ENCODE measurements at places on chromosomes 1 and 21.

- no peak for DNase-seq
These were observed 57.1 kb upstream of the TBX15 start for GRCh38 chr1:119045096-119045746.

DNA sequence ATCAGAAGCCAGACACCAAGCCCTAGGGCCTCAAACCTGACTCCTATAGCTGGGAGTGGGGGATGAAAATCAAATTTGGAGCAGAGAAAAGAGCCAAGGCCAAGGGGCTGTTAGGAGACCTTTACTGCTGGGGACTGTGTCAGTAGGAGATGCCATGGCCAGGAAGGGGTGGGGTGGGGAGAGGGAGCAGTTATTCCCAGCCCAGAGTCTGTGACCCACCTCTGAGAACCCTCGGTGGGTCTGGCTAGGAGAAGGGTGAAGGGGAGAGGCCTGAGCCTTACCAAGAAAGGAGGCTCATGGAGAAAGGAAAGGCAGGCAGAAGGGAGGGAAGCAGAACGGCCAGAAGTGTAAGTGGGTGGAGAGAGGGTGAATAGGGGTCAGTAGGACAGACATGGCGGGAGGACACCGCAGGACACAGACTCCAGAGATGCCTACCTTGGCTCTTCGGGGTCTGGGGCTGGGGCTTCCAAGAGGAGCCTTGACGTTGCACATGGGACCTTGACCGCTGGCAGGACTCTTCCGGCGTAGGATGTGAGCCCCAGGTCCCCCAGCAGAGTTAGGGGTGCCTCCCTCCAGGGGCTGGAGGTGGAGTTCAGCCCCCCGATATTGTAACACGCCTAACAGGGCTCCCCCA is 1.2 kb downstream of the ADAMTS4 start:
- no peak for DNase-seq

- DNase-seq = no peak
These were observed 6.8 kb upstream of the RNF223 start for GRCh38 chr1:1080951-1081310.

DNA sequence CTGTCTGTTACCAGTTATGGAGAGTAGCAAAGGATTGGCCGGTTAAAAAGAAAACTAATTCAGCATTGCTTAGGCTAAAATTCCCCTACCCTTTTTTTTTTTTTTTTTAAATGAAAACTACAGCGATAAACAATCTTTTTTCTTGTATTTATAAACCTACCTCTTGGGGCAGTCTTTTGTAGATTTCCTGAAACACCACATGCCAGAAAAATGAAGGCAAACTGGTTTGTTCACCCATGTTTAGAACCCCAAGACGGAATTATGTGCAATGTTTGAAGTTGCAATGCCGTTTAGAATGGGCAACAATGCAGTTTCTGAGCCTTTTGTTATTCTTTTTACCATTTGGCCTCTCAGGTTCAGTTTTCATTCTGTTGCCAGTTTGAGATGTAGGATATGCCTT is 59.1 kb downstream of the PRDM2 start:
- DNase-seq = no peak

DNA sequence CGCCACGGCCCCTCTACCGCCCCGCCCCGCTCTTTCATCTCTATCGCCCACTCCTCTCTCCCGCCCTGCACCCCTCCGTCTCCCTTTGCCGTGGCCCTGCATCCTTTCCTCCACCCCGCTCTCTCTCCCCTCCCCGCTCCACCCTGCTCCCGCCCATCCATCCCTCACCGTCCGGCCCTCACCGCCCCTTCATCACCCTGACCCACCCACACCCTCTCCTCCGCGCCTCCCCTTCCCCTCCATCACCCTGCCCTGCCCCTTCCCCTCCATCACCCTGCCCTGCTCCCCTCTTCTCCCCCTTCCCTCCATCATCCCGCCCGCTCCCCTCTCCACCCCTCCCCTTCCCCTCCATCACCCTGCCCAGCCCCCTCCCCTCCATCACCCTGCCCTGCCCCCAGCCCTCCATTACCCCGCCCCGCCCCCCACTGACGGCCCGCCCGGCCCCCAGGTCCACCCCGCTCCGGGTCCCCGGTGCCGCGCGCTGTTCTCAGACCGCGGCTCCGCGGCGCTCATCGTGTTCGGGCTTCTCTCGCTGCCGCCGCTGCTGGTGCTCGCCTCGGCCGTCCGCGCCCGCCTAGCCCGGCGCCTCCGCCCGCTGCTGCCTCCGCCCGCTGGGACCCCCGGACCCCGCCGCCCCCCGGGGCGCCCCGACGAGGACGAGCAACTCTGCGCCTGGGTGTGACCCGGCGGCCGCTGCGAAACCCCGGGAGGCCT is 6.2 kb upstream of the ANKRD65 start:
- DNase-seq = no peak

DNA sequence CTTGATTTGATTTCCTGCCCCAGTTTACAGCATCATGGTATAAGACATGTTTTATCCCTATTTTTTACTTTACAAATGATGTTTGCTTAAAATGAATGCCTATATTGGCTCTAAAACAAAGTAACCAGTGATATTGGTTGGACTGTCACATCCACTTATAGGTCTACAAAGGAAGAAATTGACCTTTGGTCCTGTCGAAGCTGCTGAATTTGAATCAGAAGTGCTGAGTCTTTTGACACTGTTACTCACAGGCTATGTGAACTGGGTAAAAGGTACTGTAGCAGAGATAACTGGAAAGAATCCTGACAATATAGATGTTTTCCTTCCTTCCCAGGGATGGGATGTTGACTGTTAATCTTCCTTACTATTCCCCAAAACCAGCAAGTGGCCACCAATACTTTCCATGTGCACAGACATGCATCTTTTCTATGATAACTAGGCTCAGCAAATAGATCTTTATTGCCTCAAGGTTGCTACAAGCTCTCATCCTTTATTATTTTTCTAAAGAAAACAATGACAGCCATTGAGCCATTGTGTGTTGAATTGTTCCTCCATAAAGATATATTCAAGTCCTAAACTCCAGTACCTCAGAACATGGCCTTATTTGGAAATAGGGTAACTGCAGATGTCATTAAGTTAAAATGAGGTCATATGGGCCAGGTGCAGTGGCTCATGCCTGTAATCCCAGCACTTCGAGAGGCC is 175.9 kb upstream of the NR5A2 start:
- DNase-seq = no peak

- no peak for DNase-seq
These were observed 1.6 kb upstream of the SESN2 start for GRCh38 chr1:28257736-28258135.

DNA sequence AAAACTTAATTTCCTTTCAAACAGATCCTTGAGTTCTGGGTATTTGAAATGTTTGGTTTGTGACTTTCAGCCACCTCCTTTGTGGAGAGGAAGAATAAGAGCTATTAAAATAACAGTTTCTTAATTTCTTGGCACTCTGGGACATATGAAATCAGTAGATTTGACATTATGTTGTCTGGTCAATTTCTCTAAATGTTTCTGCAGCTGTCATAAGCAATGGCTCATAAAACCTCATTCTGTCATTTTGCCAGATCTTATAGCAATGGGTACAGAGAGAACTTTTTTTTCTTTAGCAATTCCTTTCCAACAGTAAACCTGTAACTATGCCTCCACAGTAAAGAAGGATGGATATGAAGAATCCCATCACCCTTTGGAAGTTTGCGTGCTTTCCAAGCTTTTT is 52.6 kb downstream of the LAMC1 start:
- no peak for DNase-seq

DNA sequence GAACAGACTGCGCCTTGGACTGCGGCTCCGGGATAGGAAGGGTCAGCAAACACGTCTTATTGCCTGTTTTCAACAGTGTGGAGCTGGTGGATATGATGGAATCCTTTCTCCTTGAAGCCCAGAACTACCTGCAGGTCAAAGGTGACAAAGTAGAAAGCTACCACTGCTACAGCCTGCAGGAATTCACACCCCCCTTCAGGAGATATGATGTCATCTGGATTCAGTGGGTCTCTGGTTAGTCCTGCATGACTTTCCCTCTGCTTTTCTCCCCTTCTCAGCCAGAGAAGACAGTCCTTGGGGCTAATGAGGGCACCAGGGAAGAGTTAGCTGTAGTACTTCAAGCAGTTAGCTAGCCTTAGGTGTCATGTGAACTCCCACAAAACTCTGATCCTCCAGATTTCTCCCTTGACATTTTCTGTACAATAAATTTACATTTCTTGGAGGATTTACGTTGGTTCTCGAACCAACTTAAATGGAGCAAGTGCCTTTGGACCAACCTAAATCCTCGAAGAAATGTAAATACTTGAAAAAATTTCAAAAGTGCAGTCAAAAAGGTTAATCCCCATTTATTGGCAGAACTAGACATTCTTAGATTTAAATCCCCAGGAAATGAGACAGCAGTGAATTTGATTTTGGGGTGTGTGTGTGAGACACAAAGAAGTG is 20.9 kb downstream of the NTMT2 start:
- no peak for DNase-seq

GRCh38 chr1:231557898-231558707 is 29.6 kb downstream of the TSNAX start:
- no peak for DNase-seq

GRCh38 chr1:80876035-80876434 is 924.7 kb upstream of the ADGRL2 start:
- no peak for DNase-seq

GRCh38 chr1:221806236-221806635 is 64.3 kb upstream of the DUSP10 start:
- no peak for DNase-seq

GRCh38 chr1:225754940-225755641 is 22.5 kb upstream of the SRP9 start:
- DNase-seq = peak; percentile 81

DNA sequence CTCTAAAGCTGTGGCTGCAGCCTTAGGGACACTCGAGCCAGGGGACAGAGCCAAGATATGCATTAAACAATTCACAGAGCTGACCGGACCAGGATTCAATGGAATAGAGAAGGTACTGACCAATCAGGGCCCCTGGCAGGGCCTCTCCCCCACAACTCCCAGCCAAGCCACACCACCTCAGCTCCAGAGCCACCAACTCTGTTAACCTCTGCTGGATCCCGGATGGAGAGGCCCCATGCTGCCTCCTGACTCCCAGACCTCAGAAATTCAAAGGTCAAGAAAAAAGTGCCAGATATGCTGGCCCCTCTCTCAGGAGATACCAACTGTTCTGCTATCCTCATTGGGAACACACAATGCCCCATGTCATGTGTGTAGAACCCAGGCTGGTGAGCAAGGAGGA is 62.1 kb downstream of the CD46 start:
- no peak for DNase-seq

GRCh38 chr1:115809076-115809475 is 31.9 kb downstream of the NHLH2 start:
- DNase-seq = no peak

DNA sequence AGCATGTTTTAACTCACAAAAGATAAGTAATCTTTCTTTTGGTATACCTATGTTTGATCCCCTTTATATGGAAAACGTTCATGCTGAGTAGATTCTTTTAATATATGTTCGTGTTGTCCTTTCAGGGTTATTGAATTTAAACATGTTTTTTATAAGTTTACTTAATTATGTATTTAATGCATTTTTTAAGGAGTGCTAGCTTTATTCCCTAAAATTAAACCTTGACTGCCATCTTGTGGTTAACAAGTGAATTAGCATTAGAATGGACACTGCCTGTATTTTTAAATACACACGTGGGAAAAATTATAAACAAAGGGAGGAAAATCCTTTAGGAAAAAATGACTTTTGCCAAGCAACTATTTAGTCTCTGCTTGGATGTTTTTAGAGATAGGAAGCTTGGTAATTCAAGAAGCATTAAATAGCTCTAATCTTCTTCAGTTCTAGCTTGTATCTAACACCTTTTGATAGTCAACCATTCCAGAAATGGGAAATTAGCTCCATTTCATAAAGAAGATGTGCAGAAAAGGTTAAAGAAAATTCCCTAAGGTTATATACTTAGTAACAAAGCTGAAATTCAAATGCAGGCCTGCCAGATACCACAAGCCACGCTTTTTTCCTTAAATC is 43.0 kb downstream of the UBE2U start:
- peak; percentile 45 for DNase-seq

All from NB4 (cell line).